Left colon (tissue), 2 donors: ENCODE measurements at places on chromosomes 1 and 21. TPM values are rescaled to one million over a fixed set of nuclear protein-coding genes. Genes with fewer than 3 reads are reported as not detected.

TAS1R1 gene
- 0.14 TPM for total RNA-seq

SPRR2A gene
- total RNA-seq: not detected

PRRX1 gene
- total RNA-seq: 3.0 TPM

KCNJ9 gene
- total RNA-seq: not detected

UTS2 gene
- not detected for total RNA-seq

ATP1A2 gene
- 12.1 TPM for total RNA-seq

CFAP141 gene
- total RNA-seq: not detected

PCP4L1 gene
- not detected for total RNA-seq

CHI3L1 gene
- total RNA-seq: 0.67 TPM

KIAA1614 gene
- 1.6 TPM for total RNA-seq

UBL4B gene
- not detected for total RNA-seq
